ENCODE measurements at places on chromosomes 12 and 14.

GRCh38 chr12:2332947-2333346, 280.2 kb downstream of the CACNA1C start:
- no peak for DNase-seq

- DNase-seq: no peak
These were observed 86.4 kb downstream of the CAPZA3 start for GRCh38 chr12:18824287-18824686.

DNA sequence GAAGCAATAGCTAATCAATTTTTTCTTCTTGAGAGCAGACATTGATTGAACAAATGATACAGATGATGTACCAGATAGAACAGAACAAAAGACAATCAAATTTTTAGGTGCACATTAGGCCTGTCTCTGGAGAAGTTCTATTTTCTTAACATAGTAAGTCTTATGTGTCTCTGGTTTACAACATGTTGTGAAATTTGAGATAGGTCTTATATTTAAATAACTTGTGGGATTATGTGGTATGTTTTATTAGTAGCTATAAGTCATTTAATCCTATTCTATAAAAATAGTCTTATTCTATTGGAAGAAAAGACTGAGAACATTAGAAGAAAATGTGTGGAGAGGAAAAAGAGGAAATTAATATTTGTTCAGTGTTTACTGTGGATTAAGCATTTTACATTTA, 358.0 kb downstream of the ATP23 start:
- DNase-seq: no peak

- DNase-seq: no peak
These were observed 58.9 kb downstream of the MOK start for GRCh38 chr14:102246071-102246470.

- no peak for DNase-seq
These were observed 14.0 kb upstream of the CRADD start for GRCh38 chr12:93663006-93663728.

DNA sequence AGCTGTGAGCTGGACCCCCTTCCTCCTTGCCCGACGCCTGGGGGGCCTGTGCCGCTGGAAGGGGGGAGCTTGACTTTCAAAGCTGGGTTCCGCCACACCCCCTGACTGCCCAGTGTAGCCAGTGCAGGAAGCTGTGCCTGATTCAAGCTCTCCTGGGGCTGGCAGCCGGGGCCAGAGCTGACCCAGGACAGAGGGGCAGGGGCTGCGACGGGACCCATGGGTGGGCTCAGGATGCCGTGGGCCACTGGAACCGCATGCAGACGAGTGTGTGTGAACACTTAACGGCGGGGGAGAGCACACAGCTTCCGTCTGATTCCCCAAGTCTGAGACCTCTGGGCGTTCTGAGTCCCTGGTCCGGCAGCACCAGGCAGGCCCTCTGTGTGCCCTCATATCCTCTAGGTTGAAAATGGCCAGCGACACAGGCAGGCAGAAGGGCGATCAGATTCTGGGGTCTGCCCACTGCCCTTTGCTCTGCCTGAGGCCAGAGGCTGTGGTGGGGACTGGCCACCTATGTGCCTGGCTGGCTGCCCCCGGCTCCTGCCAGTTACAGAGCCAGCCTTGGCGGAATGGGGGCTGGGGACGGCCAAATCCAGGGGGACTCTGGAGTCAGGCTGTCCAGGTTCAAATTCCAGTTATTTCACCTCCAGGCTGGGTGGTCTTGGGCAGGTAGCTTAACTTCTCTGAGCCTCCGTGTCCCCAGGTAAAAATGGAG, 54.0 kb downstream of the CYP46A1 start:
- DNase-seq: no peak

DNA sequence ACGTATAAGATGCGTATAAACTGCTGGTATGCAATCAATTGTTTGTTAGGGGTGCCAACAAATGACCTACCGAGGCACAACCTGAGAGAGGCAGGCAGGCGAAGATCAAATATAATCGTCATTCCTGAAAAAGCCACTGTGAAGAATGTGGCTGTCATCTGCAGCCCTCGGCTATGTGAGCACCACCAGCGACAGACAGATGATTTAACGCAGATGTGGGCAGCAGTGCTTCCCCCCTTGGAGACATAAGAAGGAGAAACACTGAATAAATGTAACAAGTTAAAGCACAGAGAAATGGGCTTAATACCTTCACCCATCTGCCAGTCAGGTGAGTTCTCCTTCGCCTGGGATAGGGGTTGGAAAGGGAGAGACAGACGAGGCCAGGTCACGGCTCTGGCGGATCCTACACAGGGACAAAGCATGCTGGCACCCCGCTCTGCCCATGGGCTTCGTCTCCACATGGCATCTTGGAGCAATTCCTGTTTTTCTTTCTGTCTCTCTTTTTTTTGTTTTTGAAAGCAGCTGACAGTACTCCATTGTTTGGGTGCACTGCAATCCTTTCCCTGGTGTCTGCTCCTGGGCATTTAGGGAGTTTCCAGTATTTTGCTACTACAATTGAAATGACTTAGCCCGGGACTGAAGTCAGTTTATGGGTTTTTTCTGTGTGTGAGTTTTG, 28.1 kb downstream of the TNFAIP2 start:
- no peak for DNase-seq

GRCh38 chr14:61749264-61749663, 13.0 kb upstream of the SNAPC1 start:
- DNase-seq: no peak

GRCh38 chr12:43337571-43338444, 214.2 kb downstream of the ADAMTS20 start:
- no peak for DNase-seq

DNA sequence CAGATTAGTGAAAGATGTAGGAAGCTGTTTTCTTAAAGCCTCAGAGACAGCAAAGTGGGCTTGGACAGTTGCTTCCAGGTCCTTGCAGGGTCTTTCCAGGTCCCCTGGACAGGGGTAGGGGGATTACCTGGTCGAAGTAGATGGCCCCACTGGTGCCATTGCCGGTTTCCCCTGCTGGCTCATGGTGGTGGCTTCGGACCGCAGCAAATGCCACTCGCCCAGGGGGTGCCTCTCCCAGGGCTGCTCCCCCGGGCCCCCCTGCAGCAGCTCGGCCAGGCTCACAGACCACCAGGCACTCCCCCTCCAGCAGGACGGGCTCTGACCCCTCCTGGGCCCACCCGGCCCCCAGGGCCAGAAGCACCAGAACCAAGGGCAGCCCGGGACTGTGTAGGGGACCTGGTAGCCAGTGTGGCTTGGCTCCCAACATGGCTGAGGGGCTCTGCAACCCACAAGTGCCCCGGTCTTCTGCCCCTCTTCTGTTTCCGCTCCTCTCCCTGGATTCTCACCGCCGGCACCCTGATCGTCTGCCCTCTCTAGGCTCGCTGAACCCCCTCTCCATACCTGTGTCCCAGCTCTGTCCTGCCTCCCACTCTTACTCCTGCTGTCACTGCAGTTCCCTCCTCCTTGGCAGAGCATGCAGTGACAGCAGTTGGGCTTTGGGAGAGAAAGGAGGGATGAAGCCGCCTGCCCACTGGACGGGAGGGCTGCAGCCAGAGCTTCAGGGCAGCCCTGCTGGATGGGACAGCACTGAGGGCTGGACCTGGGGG, 657 bp downstream of the CBLN3 start:
- DNase-seq: no peak

DNA sequence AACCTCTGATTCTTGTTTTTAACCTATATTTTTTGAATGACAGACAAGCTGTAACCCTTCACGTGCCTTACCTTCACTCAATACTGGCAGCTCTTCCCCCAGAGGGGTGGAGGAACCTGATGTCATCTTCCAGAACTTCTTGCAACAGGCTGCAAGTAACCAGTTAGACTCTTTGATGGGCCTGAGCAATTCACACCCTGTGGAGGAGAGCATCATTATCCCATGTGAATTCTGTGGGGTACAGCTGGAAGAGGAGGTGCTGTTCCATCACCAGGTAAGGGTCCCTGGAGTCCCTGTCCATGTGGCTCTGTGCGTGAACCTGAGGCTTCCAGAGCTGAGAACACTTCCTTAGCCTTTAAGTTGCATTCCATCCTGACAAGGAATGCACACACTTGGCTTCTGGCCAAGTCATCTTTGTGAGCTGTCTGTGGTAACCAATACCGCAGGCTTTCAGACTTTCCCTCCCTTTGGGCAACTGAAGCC, 22.7 kb downstream of the TRAFD1 start:
- no peak for DNase-seq

DNA sequence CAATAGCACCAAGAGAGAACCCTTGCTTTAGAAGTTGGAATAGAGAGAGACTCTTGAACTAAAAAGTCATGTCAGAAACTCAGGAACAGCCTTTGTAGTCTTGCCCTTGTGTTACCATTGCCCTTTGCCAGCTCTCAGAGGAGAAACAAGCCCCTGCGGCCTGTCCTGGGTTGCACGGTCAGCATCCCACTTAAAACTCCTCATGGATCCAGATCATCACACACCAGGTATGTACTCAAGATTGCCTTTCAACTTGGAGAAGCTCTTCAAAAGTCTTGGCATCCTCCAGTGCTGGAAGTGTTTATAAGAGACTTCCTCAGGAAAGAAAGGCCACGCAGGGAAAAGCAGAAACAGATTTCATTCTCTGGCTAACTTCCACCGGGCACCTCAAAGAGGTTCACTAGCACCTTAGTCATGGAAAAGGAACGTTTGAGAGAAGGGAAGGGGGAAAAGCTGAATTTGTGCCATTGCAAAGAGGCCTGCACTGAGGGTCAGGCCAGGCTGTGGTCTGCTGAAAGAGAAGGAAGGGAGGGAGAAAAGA, 594.2 kb downstream of the MED13L start:
- DNase-seq: no peak

DNA sequence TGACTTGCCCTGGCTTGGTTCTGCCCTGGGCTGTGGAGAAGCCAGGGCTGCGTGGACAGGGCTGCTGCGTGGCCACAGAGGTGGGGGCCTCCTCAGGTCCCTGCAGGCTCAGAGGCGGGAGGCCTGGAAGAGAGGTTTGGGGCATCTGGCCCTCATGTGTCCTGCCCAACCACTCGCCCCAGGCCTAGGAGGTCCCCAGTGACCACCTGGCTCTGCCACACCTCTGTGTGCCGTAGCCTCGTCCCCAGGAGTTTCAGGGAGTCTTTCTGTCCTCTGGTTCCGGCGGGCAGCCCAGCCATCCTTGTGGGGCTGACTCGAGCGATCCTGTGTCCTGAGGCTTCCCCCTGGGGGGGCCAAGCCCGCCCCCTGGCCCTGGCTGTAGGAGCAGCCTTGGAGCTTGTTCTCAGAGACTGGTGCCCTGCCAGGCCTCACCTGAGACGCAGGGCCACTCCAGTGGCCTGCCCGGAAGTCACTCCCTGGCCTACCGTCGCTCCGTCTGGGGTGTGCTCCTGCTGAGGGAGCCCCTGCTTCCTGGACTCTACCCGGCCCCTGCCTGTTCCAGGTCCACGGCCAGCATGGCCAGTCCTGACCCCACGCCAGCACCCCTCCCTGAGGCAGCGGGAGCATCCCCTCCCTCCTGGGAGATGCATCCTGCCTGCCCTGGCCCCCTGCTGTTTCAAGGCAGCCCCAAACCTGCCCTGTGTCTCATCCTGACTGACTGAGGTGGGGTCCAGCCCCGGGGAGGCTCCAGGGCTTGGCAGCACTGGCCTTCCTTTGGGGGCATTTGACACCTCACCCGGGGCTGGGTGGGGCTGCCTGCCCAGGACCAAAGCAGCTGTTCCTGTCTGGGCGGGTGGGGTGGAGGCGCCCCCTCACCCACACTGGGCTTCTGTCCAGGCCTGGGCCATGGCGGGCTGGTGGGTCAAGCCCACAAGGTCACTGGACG, 13.9 kb downstream of the ASPG start:
- no peak for DNase-seq

DNA sequence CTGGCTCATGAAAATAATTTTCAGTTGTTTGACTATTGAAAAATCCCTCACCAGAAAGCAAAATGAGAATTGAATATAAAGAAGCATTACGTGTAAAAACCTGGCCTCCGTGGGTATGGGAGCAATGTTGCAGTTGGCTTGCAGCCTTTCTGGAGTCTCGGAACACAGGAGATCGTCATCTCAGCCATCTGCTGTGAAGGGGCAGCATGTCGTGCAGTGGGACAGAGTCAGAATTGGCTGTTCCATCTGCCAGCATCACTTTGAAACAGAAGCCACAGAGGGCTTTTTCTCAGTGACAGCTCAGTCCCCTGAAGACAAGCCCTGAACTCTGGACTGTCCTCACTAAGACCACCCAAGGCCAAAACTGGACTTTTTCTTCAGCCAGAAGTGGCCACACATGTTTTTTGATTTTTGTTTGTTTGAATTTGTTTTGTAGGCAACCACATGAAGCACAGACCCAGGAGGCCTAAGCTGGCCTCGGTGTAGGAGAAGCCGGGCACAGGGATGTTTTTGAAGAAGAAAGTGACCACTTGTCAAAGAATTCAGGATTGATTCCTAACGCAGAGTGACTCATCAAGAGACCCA, 170.8 kb upstream of the DYRK2 start:
- DNase-seq: no peak

GRCh38 chr12:12582895-12583303, 20.2 kb upstream of the DUSP16 start:
- no peak for DNase-seq

- DNase-seq: no peak
These were observed 78.7 kb downstream of the NEDD1 start for GRCh38 chr12:96985515-96986362.

GRCh38 chr12:49748800-49749199, 7.4 kb downstream of the TMBIM6 start:
- DNase-seq: no peak

GRCh38 chr14:62824086-62824485, 221.2 kb downstream of the KCNH5 start:
- DNase-seq: no peak

GRCh38 chr12:106551410-106551809, 31.4 kb upstream of the RFX4 start:
- DNase-seq: no peak

DNA sequence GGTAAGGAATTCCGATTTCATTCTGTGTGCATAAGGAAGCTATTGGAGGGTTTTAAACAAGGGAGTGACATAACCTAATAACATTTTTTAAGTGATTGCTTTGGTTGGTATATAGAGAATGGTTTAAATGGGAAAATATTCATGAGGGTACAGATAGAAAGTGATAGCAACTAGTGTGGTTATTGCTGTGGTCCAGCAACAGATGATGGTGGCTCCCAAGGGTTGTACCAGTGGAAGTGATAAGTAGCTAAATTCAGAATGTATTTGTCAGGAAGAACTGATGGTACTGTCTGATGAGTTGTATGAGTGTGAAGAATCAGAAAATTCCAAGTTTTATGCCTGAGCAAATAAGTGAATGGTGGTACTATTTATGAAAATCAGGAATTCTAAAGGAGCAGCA, 2.6 kb upstream of the CNOT2 start:
- no peak for DNase-seq

DNA sequence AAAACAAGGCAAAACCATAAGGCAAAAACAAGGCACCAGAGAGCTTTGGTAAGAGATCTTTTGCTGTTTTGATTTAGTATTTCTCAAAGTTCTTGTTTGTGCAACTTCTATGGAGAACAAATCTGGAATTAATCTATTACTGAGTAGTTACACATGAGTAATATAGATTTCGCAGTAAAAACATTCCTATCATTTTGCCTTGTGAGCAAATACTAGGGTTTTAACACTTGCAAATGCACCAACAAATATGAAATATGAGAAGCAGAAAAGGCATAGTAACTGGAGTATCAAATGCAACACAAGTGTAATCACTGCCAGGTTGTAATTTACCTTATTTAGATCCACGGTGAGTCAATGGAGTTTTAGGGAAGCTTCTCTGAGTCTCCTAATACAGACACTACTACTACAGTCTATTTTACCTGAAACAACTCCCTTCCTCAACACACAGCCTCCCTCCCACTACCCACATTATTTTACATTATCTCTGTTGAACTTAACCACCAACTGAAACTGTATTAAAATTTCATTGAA, 324.1 kb downstream of the FLRT2 start:
- no peak for DNase-seq

- DNase-seq: no peak
These were observed 146.6 kb upstream of the PLEKHG7 start for GRCh38 chr12:92556141-92556540.

Measured in cortex of kidney (tissue), 1 donor.